ENCODE measurements at places on chromosomes 4 and X.

- DNase-seq: no peak
Observed at GRCh38 chr4:113142351-113142750, 92.9 kb downstream of the ANK2 start.

- DNase-seq: no peak
Observed at GRCh38 chr4:156983366-156983765, 11.8 kb upstream of the PDGFC start.

GRCh38 chrX:110420771-110421499 is 62.3 kb downstream of the RTL9 start:
- no peak for DNase-seq

- DNase-seq: no peak
Observed at GRCh38 chr4:81404741-81405140, 67.0 kb downstream of the RASGEF1B start.

DNA sequence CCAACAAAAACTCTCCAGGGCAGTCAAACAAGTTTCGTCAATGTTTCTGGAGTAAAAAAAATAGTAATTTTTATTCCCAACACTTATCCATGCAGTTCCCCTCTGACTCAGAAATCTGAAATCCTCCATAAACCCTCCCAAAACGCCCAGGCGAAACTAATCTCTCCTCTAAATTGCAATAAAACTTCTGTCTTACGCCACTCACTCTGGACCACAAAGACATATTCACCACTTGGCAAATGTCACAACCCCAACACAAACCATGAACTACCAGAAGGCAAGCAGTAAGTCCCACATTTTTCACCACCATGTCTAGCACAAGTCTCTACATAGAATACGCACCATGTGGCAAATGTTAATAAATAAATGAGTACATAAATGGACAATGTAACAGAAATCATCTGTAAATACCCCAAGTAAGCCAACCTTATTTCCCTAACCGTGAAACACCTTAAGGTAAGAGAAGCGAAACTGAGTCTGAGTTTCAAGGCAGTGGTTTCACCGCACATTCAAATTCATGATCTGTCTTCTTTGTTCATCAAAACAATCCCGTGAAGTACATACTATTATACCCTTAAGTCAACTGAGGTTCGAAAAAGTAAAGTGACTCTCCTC is 1.6 kb downstream of the PAPSS1 start:
- DNase-seq: no peak

DNA sequence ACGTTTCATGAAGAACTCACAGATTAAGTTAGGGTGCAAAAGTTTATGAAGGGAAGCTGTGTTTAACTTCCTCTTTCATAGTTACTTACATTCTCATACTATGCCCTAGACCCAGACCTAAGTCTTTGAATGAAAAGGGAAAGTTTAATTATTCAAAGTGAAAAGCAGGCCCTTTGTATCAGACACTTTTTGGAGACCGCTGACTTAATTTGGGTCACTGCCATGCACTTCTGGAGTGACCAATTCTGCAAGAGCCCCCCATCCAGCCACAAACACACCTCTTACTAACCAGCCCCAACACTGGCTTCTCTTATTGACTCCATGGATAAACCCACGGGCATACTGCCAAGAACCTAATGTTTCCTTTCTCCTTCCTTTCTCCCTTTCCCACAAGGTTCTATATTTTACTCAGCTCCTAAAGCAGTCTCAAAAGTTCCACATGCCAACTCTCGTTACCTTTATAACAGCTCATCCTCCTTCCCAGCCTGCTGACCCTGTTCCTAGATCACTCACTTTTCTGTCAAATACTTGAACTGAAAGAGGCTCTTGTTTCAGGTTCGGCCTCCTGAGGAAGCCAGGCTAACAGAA is 34.5 kb downstream of the ABCE1 start:
- no peak for DNase-seq

DNA sequence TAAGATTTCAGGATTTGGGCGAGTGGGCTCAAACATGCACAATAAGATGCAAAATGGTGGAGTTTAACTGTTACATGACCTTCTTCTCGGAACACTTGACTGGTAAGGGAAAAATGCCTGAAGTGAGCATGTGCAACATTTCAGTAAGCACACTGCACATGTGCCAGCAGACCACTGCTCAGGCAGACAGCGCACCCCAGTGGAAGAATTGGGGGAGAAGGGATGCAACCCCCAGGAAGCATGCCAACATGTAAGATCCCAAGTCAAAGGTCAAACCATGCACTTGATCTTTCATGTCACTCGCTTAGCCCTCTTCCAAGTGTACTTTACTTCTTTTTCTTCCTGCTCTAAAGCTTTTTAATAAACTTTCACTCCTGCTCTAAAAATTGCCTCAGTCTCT is 256.3 kb downstream of the CENPC start:
- DNase-seq: no peak

GRCh38 chr4:154559494-154560418 is 3.1 kb upstream of the FGB start:
- DNase-seq: no peak

- DNase-seq: no peak
Observed at GRCh38 chrX:132292793-132293192, 73.5 kb upstream of the RAP2C start.

DNA sequence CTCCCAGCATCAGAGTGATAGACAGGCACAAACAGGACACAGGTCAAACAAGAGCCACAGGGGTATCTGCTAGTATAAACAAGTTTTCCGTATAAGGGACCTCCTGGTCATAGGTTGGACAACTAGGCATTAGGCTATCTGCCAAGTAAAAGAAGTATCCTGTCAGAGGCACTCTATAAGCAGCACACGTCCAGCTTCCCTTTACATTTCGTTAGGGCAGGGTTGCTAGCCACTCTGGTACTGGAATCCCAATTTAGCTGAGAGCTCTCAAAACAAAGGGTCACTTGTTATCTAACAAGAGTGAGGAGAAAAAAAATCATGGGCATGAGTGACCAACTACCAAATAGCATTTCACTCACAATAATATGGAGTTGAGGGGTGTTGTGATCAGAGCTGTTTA is 780.7 kb upstream of the DIAPH2 start:
- DNase-seq: no peak

- DNase-seq: no peak
Observed at GRCh38 chr4:105543346-105543745, 9.1 kb upstream of the ARHGEF38 start.

GRCh38 chr4:52408032-52408431 is 251.1 kb downstream of the USP46 start:
- DNase-seq: no peak

GRCh38 chrX:150213481-150214030 is 149.6 kb upstream of the MAMLD1 start:
- DNase-seq: no peak

GRCh38 chrX:19772096-19772821 is 115.1 kb downstream of the SH3KBP1 start:
- DNase-seq: no peak

DNA sequence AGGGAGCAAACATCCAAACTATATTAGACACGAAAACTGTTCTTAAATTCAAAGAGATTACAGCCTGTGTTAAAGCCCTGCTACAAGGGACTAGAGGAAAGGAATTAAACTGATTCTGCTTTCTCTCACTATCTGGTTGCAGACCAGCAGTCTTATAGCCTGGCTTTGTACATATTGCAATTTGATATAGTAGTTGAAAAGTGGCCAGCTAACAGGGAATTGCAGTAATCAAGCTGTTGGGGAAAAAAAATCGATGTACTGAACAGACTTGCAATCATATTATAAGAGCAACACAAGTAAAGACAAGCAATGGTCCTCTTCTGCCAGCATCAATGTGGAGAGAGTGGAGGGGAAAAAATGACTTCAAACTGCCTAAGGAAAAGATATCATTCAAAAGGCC is 364.4 kb upstream of the EPHA5 start:
- DNase-seq: no peak

- DNase-seq: no peak
Observed at GRCh38 chr4:52265781-52266525, 214.8 kb downstream of the SPATA18 start.

DNA sequence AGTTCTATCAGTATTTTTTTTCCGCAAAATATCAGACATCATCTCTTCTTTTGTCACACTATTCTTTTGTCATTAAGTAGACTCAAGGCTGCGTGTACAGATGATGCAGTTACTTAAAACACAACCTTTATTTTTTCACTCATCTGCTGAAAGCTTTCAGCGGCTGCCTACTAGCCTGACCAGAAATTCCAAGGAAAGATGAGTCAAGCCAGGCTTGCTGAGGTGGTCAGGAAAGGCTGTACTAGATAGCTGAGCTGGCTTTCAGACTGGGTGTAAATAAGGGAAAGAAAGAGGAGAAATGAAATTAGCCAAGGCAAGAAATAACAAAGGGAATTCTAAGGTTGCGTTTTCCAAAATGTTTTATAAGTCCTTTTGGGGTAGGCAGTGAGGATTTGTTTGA is 17.9 kb downstream of the STK26 start:
- DNase-seq: no peak

DNA sequence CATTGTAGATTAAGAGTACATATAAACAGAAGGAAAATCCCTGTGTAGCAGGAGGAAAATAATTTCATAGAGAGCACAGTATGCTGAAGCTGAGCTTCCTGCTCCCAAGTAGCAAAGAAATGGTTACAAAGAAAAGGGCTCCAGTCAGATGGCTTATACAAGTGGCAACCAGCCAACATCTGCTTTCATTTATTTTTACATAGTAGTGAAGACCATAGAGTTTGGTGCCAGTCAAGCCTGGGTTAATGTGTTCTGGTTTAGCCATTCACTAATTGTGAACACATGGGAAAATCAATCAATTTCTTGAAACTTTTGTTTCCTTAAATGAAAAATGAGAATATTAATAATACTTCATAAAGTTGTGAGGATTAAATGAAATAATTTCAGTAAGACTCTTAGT is 111.3 kb upstream of the ELOVL6 start:
- no peak for DNase-seq

DNA sequence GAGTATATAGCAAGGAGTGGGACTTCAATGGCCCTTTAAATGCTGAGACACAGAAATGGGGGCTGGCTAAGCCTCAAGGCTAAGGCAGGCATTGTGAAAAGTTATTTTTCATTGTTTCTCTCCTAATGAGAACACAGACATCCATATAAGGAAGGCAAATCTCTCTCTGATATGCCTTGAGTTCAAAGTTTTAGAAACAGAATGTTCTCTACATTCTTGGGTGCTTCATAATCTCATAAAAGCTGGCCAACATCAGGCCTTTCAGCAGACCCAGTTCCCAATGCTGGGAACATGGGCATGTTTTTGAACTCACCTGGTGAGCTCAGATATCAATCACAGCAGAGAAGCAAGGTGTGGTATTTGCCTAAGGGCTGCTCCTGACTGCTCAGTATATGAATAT is 19.4 kb upstream of the RAB40A start:
- no peak for DNase-seq

- no peak for DNase-seq
Observed at GRCh38 chr4:163776957-163777356, 282.5 kb downstream of the TMA16 start.

GRCh38 chr4:11397146-11397545 is 31.5 kb downstream of the HS3ST1 start:
- DNase-seq: no peak

DNA sequence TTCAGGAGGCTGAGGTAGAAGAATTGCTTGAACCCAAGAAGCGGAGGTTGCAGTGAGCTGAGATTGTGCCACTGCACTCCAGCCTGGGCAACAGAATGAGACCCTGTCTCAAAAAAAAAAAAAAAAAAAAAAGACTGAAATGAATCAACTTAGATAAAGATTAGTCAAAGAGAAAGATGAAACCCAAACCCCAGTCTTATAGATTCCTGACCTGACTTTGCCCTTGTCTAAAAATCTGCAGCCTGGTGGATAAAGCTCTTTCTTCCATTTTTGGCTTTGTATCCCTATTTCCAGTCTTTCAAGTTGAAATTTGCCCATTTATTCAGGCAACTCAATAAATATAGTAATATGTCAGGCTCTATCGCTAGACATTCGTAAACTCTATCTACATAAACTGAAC is 39.3 kb upstream of the SPINK2 start:
- no peak for DNase-seq

DNA sequence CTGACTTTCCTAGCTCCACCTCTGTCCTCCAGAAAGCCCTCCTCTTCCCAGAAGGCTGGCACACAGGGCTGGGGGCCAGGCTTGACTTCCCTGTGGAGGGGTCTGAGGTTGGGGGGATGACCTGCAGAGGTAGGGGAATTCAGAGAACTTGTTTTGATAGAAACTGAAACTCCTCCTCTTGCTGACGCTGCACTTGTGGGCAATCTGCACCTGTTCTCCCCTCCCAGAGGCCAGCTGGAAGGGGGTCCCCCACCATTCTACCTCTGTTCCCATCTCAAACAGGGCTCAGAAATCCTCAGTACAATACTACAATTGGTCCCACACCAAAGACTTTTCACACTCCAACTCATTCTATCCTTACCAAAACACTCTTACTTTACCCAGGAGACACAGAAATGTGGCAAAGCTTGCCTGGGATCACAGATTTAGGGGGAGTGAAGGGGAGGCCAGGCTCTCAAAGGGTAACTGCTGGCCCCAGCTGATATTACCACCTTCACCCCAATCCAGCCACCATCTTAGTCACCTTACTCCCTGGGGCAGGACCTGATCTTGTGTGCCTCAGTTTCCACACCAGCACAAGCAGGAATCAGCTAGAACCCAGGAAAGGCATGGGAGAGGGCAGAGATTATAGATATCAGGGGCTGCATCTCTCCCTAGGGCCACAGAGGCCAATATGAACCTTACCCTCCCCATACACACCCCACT is 18.5 kb downstream of the OTUD5 start:
- DNase-seq: no peak

- no peak for DNase-seq
Observed at GRCh38 chr4:11072999-11073398, 355.7 kb downstream of the HS3ST1 start.

- DNase-seq: no peak
Observed at GRCh38 chr4:159736411-159736810, 633.5 kb downstream of the RAPGEF2 start.

DNA sequence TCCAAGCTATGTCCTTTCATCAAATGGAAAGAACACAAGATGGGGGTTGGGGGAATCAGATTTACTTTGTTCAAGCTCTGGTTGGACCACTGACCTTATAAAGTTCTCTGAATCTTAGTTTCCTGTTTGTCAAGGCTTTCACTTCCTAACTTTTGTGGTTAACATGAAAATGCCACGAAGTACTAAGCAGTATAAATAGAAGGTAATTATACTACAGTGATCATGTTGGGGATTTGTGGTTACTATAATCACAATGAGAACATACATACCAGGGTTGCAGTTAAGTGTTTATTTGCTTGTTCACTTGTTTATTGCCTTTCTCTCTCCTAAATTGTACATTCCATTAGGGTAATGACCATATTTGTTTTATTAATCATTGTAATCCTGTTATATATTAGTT is 53.2 kb downstream of the SPRY1 start:
- no peak for DNase-seq
